ENCODE measurements at places on chromosomes 4 and X. TPM values are rescaled to one million over a fixed set of nuclear protein-coding genes. Genes with fewer than 3 reads are reported as not detected.

DNA sequence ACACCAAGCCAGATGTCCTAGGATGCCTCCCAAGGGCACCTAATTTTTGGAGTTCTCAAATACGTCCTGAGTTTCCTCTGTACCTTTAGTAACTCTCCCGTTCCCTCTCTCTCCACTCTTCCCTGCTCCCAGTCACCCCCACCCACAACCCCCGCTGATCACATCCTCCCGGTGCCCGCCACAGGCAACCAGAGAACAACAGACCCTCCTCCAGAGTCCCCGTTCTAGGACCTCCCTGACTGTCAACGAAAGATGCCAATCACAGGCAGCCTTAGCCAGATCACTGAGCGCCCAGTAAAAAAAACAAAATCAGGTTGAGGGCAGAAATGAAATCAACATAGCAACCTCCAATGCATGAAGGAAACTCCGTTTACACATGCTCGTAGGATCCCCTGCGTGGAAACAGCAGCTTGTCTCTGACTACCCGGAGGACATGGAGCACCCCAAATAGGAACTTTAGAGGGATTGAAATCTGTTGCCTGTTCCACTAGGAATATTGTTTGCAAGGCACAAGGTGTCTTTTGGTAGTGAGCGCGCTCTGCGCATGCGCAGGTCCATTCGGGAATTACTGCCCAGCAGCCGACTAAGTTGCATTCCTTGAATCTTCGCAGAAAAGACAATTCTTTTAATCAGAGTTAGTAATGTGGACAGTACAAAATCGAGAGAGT lies at the start of gene GABRB1:
Gene GABRB1, plus strand, starts transcription at position 557 of the 668 bp plus-strand sequence.
- peaks cover 27% of the 10 kb centered on the region for H3K27me3 ChIP-seq
- H3K4me3 ChIP-seq, result peak within 1 kb of the TSS; percentile 38
- no peak within 1 kb of the TSS for H3K27ac ChIP-seq
- peak; percentile 47 for DNase-seq
- peaks cover 15% of the 10 kb centered on the region for H3K4me1 ChIP-seq

DNA sequence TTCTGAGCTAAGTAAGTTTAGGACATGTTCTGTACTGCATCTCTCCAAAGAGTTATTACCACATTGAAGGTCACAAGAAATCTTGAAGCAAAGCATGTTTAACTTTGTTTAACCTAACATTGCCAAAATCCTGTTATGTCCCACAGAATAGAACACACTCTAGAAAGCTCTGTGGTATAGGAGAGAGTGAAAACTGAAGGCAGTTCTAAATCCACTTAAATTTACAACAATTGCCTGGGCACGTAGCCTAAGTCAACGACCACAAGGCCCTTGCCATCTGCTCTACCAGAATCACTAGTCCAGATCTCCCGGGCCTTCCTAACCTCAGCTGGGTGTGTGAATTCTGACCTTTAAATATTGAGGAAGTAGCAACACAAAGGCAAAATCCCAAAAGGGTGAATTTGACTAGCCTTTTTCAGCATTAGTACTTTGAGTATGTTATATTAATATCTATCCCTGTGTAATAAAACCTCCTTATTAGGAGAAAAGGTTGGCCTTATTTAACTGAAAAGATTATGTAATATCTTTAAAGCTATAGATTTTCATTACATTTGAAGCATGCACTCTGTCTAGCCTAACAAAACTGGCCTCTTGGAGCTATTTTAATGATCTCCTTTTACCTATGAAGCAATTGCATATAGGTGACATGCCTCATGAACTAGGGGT lies 4.5 kb upstream of the MAML3 start:
- DNase-seq, result no peak
- H3K27me3 ChIP-seq, result no peaks in the 10 kb centered on the region
- H3K27ac ChIP-seq, result no peak overlapping the region
- no peak overlapping the region for H3K4me3 ChIP-seq
- H3K4me1 ChIP-seq, result peaks cover 4% of the 10 kb centered on the region

DNA sequence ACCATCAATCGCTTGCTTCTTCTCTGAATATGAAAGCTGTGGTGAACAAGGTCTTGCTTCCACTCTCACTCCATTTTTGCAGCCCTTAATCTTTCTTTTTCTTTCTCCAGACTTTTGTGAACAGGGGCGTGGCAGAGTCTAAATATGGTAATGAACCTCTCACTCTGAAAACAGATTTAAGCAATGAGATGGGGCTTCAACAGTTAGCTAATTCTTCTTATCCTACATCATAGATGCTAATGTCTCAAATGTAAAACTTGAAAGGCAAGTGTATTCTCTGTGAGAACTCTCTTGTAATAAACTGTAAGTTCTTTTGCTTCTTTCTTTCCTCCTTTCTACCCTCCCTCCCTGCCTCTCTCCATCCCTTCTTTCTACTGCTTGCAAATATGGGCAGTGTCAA lies 106.5 kb upstream of the ANK2 start:
- no peak for DNase-seq
- no peak overlapping the region for H3K27ac ChIP-seq
- H3K4me1 ChIP-seq, result no peaks in the 10 kb centered on the region
- no peaks in the 10 kb centered on the region for H3K27me3 ChIP-seq

DNA sequence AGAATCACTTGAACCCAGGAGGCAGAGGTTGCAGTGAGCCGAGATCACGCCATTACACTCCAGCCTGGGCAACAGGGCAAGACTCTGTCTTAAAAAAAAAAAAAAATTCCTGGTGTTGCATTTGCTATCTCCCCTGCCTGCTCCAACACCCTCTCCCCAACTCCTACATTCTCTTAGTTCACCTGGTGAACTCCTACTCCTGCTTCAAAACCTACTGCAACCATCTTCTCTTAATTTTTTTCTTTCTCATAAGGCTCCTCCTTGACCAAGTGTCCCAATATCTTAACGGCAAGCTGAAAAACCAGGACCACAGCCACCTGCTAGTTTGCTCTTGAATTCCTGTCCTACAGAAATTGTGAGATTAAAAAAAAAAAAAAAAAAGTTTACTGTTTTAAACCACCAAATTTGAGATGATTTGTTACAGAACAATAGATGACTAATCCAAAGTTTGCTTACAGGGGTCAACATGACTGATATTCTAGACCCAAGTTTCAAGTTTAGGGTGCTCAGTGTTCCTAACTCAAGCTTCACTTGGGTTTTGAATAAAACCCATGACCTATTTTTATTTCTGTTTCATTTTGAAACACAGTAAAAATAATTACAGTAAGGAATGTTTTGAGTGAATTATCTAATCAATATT lies 13.1 kb upstream of the ANXA5 start:
- DNase-seq, result no peak
- no peaks in the 10 kb centered on the region for H3K27me3 ChIP-seq
- H3K4me3 ChIP-seq, result no peak overlapping the region

GRCh38 chr4:169582203-169582602 lies 30.2 kb downstream of the NEK1 start:
- H3K27me3 ChIP-seq, result no peaks in the 10 kb centered on the region
- no peak overlapping the region for H3K4me3 ChIP-seq
- peaks cover 14% of the 10 kb centered on the region for H3K36me3 ChIP-seq
- no peak overlapping the region for H3K27ac ChIP-seq
- DNase-seq, result no peak

DNA sequence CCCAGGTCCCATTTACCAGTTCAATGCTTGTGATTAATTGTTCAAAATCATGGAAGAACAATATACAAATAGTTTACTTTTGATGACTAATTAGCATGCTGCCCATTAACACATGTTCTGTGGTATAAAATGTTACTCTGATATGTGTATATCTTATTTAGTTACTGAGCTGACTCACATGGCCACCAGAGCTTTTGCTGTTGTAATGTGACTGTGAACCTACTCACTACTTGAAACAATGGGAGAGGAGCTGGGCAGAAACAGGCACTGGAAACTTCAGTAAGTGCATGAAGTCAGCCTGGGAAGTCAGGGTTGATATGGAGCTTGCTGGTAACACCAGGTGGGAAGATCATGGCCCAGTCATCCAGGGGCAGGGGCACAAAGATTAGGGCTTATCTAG lies 72.7 kb upstream of the MAD2L1 start:
- no peak overlapping the region for H3K4me3 ChIP-seq
- no peaks in the 10 kb centered on the region for H3K27me3 ChIP-seq
- no peaks in the 10 kb centered on the region for H3K4me1 ChIP-seq
- H3K36me3 ChIP-seq, result no peaks in the 10 kb centered on the region
- no peak for DNase-seq

DNA sequence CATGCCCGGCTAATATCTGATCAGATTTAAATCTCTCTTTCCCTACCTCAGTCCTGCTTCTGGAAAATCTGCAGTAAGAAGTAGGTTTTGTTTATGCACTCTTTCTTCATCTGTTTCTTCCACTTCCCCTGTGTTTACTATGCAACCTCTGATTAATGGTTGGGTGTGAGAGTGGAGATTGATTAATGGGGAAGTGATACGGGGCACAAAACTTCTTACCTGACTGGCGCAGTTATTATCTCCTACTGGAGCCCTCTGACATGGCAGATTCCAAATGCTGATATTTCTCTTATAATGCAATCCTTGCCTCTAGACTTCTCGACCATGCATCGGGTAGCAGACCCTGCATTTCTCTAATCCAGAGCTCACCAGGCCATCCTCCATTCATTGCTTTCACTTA lies 60.2 kb upstream of the HPGD start:
- H3K4me1 ChIP-seq, result no peaks in the 10 kb centered on the region
- DNase-seq, result no peak
- no peak overlapping the region for H3K4me3 ChIP-seq

DNA sequence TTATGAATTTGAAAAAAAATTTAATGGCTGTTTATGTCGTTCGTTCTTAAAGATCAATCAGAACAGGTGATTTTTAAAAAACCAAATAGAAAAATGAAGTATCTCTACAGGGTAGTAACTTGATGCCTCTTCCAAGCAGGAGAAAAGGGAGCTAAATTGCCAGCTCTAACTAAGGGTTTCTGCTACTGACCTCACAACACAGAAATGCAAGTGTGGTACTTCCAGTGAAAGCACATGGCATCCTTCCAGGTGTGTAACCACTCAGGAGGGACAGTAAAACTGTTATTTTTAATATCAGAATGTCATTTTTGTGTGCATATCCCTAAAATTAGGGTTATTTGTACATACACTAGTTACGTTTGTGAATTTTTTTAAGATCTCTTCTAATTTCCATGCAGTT lies 116.8 kb upstream of the ZCCHC13 start:
- no peak for DNase-seq
- H3K27me3 ChIP-seq, result peaks cover 7% of the 10 kb centered on the region
- no peak overlapping the region for H3K27ac ChIP-seq
- H3K36me3 ChIP-seq, result no peaks in the 10 kb centered on the region

- no peak for DNase-seq
- no peak overlapping the region for H3K4me3 ChIP-seq
- H3K4me1 ChIP-seq, result no peaks in the 10 kb centered on the region
- no peak overlapping the region for H3K27ac ChIP-seq
- no peaks in the 10 kb centered on the region for H3K36me3 ChIP-seq
- no peaks in the 10 kb centered on the region for H3K27me3 ChIP-seq
Observed at GRCh38 chr4:136424052-136424451, 1108.2 kb downstream of the PCDH18 start.

Gene NAP1L3
- total RNA-seq, result 11.7 TPM

Gene VEGFC
- 5.1 TPM for total RNA-seq
